ENCODE measurements at places on chromosomes 1 and 21. TPM values are rescaled to one million over a fixed set of nuclear protein-coding genes. Genes with fewer than 3 reads are reported as not detected.
A peak's percentile ranks its signal among the peaks of the same experiment; 100 is the strongest.

DNA sequence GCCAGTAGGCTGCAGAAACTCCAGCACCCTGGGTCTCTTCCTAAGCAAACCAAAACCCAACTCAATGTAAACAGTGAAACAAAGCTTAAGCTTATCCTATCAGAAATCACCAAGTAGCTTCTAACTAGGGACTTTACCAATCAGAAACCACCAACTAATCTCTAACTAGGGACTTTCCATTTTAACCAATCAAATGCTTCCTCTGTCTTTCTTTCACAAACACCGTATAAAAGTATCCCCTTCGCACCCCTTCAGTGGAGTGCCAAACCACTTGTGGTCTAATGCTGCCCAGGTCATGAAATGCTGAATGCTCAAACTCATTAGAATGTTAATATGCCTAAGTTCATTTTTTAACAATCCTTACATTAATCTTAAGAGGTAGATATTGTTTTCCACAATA, 250.5 kb upstream of the DUSP10 start:
- H3K4me3 ChIP-seq: no peak overlapping the region
- H3K27me3 ChIP-seq: no peaks in the 10 kb centered on the region
- peaks cover 31% of the 10 kb centered on the region for H3K4me1 ChIP-seq
- no peaks in the 10 kb centered on the region for H3K36me3 ChIP-seq
- no peak for DNase-seq

- H3K4me3 ChIP-seq: no peak overlapping the region
- no peaks in the 10 kb centered on the region for H3K27me3 ChIP-seq
- H3K4me1 ChIP-seq: no peaks in the 10 kb centered on the region
- H3K27ac ChIP-seq: no peak overlapping the region
Measured at GRCh38 chr1:2969011-2969844, 52.0 kb upstream of the ACTRT2 start.

- no peaks in the 10 kb centered on the region for H3K27me3 ChIP-seq
- H3K4me3 ChIP-seq: no peak overlapping the region
- H3K4me1 ChIP-seq: peaks cover 22% of the 10 kb centered on the region
- no peaks in the 10 kb centered on the region for H3K36me3 ChIP-seq
Measured at GRCh38 chr1:51968632-51969031, 21.9 kb downstream of the RAB3B start.

- H3K4me3 ChIP-seq: no peak overlapping the region
- no peak for DNase-seq
- H3K27me3 ChIP-seq: no peaks in the 10 kb centered on the region
- H3K36me3 ChIP-seq: no peaks in the 10 kb centered on the region
- H3K4me1 ChIP-seq: no peaks in the 10 kb centered on the region
- H3K27ac ChIP-seq: no peak overlapping the region
Measured at GRCh38 chr1:42735056-42735455, 5.0 kb downstream of the CLDN19 start.

DNA sequence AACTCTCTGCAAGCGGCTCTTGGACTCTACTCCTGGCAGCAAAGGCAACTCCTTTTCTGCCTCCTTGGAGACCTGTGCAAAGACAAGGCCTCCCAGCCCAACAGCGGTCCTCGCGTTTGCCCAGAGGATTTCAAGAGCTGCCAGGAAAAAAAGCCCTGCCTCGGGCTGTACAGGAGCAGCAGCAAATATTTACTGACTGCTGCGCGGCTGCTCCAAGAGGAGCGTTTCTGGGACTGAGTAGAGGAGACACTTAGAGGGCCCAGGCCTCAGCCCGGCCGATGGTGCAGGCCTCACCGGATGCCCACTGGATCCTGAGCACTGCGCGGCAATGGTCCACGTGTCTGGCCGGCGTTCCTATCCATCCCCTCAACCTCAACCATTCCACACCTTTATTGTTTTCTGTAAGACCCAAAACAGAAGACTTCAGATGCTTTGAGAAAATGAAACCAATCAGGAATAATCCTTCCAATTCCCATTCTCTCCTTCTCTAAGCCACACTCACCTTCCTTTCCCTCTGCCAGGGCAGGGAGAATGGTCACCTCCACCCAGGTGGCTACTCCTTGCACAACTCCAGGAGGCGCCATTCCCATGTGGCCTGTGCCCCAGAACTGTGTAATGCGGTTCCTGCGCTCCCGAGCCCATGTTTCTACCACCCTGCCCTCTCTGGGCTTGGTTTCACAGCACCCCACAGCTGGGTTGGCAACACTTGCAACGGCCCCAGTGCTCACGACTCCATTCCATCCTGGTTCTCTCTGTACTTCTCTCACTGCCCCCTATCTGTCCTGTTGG, 215.8 kb downstream of the TRABD2B start:
- no peak overlapping the region for H3K4me3 ChIP-seq
- no peaks in the 10 kb centered on the region for H3K4me1 ChIP-seq
- no peaks in the 10 kb centered on the region for H3K27me3 ChIP-seq
- no peak overlapping the region for H3K27ac ChIP-seq

GRCh38 chr1:200445213-200445612, 35.4 kb upstream of the ZNF281 start:
- H3K27ac ChIP-seq: no peak overlapping the region
- H3K4me1 ChIP-seq: peaks cover 3% of the 10 kb centered on the region
- H3K27me3 ChIP-seq: no peaks in the 10 kb centered on the region
- peak; percentile 46 for DNase-seq

DNA sequence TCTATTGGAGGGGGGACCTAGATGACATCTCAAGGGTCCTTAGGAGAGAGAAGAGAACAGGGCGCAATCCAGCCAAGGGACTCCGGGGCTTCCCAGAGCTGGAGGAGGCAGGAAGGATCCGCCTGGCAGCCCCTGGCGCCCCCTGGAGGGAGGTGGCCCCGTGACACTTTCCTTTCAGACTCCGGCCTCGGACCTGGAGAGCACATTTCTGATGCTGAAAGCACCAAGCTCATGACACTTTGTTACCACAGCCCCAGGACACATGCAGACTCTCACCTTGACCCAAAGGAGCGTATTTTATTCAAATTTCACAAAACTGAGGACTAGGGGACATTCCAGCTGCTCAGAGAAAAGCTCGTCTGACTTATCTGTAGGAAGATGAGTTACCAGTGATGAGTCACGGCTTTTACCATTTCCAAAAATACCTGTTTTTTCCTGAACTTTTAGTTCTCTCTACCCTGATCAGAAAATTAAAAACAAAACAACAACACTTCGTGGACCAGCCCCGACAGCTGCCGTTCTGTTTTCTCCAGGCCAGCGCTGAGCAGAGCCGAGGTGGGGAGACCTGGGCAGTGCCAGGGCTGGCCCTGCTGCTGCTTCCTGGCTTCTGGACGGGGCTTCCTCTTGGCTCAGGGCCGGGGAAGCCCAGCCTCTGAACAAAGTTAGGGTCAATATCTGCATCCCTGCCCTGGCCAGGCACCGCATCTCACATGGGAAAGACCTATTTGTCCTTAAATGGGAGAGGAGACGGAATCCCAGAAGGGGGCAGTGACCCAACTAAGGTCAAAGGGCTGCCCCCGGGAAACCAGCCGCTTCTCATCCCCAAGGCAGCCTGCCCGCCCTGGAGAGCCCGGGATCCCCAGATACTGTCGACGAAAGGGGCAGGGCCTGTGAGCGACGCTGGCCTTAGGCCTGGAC, 21.6 kb upstream of the POFUT2 start:
- H3K27ac ChIP-seq: peak overlapping the region; percentile 76
- H3K4me3 ChIP-seq: no peak overlapping the region
- no peaks in the 10 kb centered on the region for H3K27me3 ChIP-seq
- H3K36me3 ChIP-seq: no peaks in the 10 kb centered on the region
- DNase-seq: no peak
- H3K4me1 ChIP-seq: peaks cover 44% of the 10 kb centered on the region

DNA sequence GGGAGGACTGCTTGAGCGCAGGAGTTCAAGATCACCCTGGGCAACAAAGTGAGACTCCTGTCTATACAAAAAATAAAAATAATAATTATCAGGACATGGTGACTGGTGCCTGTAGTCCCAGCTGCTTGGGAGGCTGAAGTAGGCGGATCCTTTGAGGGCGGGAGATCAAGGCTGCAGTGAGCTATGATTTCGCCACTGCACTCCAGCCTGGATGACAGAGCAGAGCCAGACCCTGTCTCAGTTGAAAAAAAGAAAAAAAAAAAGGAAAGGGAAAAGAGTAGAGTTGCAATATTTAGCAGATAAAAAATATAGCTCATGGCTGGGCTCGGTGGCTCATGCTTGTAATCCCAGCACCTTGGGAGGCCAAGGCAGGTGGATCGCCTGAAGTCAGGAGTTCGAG, 3.3 kb upstream of the S1PR1 start:
- H3K4me1 ChIP-seq: peaks cover 16% of the 10 kb centered on the region
- no peaks in the 10 kb centered on the region for H3K36me3 ChIP-seq
- H3K27ac ChIP-seq: no peak overlapping the region
- no peaks in the 10 kb centered on the region for H3K27me3 ChIP-seq
- no peak for DNase-seq

Gene KCNA3
- 0.09 TPM for total RNA-seq

Gene GUCA2B
- total RNA-seq: not detected

Gene ERO1B
- total RNA-seq: 2.0 TPM
